ENCODE measurements at places on chromosomes 13 and 19.

- no peak for DNase-seq
Measured at GRCh38 chr19:3656073-3656746, 29.6 kb upstream of the CACTIN start.

DNA sequence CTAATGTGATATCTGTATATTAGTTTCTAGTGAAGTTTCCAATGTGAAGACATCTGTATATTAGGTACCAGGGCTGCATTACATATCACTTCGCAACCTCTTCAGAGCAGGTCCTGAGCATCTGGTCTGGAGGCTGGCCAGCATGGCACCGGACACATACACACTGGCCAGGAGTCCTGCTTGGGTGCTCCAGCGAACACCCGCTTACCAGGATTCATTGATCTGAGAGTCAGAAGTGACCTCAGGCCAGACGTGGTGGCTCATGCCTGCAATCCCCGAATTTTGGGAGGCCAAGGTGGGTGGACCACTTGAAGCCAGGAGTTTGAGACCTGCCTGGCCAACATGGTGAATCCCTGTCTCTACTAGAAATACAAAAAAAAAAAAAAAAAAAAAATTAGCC is 93.0 kb upstream of the IRS2 start:
- DNase-seq = no peak

GRCh38 chr13:65600702-65601101 is 1629.4 kb downstream of the PCDH9 start:
- DNase-seq = no peak

DNA sequence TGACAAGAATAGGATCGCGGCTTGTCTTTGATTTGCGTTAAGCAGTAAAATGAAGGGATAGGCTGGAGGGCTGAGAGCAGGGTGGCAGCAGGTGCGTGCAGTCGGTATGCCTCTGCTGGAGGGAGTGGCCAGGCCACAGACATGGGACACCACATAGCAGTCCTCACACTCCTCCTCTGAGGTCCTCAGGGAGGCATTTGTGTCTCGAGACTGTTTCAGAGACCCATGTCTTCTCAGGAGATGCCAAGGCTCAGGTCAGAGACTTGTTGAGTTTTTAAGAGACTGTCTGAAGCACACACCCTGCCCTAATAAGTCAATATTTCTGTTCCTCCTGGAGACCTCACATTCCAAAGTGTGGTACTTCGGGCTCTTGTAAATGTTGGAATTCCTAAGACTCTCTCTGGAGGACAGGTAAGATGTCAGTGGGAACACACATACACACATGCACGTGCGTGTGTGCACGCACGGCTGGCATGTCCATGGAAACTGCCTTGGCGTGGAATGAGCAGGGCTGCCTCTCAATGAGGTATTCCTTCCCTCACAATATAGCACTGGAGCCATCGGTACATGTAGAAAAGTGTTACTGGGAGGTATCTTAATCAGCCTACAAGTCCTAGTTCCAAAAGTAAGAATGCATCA is 46.4 kb downstream of the COL4A2 start:
- DNase-seq = no peak

DNA sequence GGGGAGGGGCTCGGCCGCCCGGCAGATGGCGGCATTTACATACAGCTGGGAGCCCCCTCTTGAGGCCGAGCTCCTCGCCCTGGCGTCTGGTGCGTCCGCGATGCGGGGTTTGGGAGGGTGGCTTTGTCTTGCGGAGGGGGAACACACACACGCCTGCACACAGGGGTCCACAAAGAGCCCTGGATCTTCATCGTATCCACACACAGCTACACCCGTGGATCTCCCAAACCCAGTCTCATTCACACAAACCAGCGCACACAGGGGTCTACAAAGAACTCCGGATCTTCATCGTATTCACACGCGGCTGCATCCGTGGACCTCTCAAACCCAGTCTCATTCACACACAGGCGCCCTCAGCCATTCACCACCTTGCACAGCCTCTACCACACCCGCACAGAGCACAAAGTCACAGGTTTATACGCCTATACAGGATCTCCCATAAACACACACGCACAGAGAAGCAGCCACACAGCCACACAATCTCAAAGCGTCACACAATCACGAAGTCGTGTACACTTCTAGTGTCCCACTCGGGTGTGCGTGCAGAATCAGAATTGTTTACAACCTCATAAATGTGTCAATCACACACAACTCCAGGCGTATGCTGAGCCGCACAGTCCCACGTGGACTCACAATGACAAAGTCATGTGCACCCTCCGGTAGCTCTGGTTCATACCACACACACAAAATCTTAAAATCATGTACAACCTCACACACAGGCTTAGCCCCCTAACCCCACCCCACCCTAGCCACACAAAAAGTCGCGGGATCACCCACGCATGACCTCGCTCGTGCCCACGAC is 550 bp upstream of the DLL3 start:
- DNase-seq = peak; percentile 56

GRCh38 chr13:44299152-44299943 is 74.3 kb upstream of the SERP2 start:
- no peak for DNase-seq

DNA sequence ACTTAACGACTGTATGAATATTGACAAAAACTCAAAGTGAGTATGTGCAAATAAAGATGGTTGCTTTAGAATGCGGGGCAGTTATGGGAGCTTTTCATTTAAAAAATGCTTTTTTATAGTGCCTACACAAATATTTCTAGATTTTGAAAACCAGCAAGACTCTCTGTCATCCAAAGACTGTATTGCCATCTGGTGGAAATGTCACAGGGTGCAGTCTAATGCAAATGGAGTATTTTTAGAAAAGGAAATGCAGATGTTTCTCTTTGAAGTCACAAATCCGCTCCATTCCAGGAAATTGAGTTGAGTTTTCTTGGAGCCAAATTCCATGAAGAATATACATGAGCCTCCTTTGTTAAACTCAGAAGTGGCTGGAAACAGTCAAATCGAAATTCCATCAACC is 2.3 kb upstream of the C1QTNF9B start:
- peak; percentile 67 for DNase-seq

GRCh38 chr19:49020931-49021895 is 2.9 kb downstream of the CGB3 start:
- DNase-seq = no peak

DNA sequence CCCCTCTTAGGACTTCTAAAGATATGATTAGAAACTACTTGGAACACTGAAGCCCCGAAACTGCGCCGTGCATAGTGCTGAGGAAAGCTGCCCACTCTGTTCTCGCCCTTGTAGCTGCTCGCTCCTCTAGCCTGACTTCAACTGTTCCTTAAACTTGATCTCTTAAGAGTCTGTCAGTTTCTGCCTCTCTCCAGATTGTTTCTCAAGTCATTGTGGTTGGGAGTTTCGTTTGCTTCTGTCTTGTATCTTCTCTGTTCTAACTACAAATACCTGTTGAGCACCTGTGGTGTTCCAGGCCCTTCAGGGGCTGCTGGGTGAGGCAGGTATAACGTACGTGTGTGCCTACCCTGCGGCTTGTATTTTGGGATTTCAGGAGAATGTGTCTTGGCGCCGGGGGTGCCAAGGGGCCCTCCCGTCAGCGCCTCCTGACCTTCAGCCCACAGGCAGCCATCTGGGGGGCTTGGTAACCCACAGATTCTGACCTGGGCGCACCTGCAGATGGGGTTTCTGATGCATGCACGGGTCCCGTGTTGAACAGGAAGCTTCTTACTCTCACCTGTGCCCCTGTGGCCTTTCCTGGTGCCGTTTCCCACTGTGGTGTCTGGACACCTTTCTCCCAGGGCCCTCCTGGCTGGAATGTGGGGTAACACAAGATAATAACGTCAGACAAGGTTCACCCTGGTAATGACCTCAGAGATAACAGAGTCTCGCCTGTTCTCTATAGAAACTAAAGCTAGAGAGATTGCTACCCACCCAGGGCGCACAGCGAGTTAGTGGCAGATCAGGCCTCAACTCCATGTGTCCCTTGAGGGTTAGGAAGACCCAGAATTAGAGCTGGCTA is 17.2 kb upstream of the DCUN1D2 start:
- DNase-seq = no peak

GRCh38 chr19:8697671-8698432 is 743 bp downstream of the ACTL9 start:
- DNase-seq = no peak

- peak; percentile 67 for DNase-seq
Measured at GRCh38 chr13:111177081-111177711, 62.1 kb downstream of the ARHGEF7 start.

GRCh38 chr19:27709496-27709895 is 1503.5 kb downstream of the UQCRFS1 start:
- DNase-seq = no peak

DNA sequence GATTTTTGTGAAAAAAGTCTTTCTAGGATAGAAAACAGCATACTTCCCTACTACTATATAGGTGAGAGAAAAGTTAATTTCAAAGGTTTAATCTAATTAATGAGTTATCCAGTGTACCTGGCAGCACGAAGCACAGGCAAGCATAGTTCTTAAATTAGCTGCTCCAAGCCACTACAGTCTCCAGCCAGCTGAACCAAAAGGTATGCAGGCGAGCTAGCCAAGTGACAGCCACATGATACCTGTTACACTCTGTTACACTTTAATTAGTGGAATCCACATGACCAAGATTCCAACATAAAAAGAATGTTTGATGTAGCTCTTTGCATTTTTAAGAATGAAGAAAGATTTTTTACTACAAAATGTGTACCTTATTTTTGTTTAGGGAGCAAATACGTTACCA is 15.5 kb downstream of the SLC25A30 start:
- no peak for DNase-seq

- DNase-seq = no peak
Measured at GRCh38 chr19:15128162-15128770, 21.1 kb downstream of the SYDE1 start.

GRCh38 chr13:84973661-84974060 is 825.6 kb downstream of the SLITRK6 start:
- no peak for DNase-seq

Data from KBM-7 (cell line).